ENCODE measurements at places on chromosomes 6 and 20. TPM values are rescaled to one million over a fixed set of nuclear protein-coding genes. Genes with fewer than 3 reads are reported as not detected.

Gene LY6G6C
- not detected for total RNA-seq

DNA sequence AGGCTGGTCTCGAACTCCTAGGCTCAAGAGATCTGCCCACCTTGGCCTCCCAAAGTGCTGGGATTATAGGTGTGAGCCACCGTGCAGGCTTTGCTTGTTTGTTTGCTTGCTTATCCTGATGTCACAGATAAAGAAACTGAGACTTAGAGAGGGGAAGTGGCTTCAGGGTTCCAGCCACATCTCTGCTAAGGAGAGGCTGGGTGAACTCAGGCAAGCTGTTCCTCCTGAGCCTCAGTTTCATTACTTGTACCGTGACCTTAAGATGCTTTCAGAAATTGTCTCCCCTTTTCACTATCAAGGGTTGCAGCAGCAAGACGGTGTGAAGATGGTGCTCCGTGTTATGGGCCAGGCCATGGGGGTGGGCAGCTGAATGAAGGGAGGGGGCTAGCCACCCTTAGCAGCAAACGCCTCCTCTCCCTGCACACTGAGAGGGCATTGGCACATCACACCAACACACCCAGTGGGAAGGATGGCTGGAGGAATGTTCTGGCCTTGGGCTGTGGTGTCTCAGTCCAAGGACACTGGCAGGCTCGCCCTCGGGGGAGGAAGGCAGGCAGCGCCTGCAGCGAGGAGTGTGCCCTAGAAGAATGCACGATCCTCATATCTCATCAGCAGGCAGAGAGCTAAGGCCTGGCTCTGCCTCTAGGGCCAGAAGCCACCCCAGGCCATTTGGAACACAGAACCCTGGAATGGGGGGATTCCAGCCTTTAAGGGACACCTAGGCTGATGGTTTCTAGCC is 48.2 kb upstream of the TLDC2 start:
- peak; percentile 22 for DNase-seq

DNA sequence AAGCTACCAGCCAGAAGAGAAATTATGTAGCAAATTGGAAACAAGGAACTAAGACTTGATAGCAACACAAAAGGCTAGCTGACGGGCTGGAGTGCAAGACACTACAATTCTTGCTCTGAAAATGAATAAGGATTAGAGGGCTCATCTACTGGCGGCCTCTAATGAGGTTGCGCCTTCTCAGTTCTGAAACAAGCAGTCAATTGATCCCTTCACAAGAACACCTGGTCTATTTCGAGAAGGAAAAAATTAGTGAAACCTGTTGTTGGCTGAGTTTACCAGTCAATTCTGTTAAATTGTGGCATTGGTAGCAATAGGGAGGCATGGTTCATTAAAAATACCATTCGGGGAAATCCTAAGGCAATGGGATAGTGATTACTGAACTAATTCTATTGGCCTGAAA is 74.8 kb upstream of the JARID2 start:
- DNase-seq, result no peak

DNA sequence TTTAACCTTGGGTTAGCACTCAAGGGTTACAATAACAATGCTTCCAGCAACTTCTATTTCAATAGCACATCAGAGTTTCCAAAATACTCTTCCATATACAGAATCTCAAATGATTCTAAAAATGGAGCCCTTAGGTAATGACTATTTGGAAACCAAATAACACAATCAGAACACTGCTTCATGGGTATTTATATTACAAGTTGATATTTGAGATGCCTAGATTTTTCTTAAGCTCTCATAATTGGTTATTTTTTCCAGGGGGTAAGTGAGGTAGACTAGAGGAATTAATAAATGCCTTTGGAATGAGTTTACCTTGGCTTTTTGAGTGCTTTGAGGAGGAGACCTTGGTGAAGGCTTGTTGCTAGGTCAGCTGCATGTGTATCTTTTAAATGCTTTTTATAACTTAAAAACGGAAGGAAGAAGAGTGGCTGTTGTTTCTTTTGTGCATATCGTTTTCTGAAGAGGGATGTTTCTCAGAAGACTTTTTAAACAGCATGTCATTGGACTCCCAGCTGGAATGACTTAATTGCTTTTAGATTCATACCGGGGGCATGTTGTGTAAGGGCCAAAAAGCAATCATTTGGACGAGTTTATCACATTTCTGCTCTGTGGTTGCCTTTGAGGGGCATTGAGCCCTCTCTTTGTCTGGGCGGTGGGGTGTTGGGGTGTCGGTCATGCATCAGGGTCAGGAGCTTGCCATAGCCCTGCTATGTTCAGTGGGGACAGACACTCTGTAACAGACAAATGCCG is 186.0 kb downstream of the DTNBP1 start:
- DNase-seq, result no peak

DNA sequence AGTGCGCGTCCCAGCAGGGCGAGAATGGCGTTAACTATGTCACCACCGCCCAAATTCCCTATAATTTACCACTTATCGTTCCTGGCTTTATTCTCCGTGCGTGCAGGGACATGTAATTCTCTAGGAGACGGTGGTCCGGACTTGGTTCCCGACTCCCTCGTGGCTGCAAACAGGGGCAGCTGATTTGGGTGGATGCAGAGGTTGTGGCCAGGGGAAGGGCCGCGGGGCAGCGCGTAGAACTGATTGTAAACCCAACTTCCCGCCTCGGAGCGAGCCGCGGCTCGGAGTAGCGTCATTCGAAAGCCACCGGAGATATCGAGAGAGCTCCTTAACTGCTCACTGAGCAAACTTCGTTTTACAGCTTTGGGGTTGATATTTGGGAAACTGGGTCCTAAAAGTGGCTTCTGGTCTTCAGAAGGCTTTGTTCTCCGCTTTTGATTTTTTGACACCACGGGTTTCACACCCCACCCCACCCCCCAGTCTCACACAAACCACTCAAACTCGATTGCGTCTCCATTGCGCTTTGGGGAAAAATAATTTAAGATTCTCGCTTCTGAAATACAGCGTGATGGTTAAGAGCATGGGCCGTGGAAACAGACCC is 17.5 kb upstream of the ZSCAN9 start:
- DNase-seq, result no peak

DNA sequence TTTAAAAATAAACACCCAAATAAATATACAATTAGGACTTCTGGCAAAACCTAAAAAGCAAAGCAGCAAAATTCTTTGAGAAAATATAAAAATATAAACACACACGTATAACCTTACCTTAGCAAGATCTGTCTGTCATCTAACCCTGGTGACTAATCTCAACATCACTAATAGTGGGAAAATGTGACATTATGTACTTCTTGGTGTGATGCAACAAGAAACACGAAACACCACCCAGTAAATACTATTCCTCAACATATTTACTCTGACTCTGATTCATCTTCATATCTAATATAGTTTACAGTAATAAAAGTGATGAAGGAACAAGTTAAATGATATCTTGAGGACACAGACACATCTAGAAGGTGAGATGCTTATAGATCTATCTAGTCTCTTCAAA is 332.6 kb upstream of the MANEA start:
- DNase-seq, result no peak

Data from osteoblast (primary cell).